SJCRH30 (cell line): ENCODE measurements at places on chromosomes 6 and 20. TPM values are rescaled to one million over a fixed set of nuclear protein-coding genes. Genes with fewer than 3 reads are reported as not detected.

PTCHD4 gene
- total RNA-seq: 0.28 and 0.38 TPM in 2 replicates

SCRT2 gene
- total RNA-seq: not detected in 2 replicates

DNA sequence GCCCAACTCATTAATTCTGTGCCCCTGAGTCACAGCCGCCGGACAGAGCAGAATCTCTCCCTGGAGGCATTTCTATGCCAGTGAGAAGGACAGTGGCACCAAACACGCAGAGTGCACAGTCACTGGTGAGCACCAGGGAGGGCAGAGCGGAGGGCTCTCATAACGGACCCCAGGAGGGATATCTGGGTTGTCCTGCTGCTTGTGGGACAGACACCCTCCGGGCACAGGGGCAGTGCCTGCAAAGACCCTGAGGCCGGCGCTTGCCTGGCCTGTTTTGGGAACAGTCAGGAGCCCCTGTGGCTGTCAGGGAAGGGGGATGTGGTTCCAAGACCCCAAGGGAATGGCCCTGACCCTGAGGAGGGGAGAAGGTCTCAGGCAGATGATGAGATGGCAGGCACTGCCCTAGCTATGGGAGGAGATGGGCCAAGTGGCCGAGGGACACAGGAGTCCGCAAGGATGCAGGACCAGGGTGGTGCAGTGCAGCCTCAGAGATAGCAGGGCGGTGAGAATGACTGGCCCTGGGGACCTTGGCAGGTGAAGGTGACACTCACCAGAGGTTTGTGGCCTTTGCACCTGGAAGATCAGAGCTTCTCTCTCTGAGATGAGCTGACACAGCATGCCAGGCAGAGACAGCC, 270.8 kb downstream of the SMOC2 start:
- H3K27ac ChIP-seq: no peak overlapping the region
- no peaks in the 10 kb centered on the region for H3K36me3 ChIP-seq
- DNase-seq: no peak
- peaks cover 12% of the 10 kb centered on the region; the same call in 1 of the 2 replicates for H3K27me3 ChIP-seq

- H3K4me1 ChIP-seq: no peaks in the 10 kb centered on the region
- H3K36me3 ChIP-seq: 0 out of 2 replicates have a peak, but pooled peaks cover 2% of the 10 kb centered on the region
- H3K4me3 ChIP-seq: no peak overlapping the region
Observed at GRCh38 chr6:56448046-56448445, 194.6 kb downstream of the DST start.

GRCh38 chr20:38805502-38805957, at the start of gene PPP1R16B:
TSS of gene PPP1R16B (plus strand) at chr20:38805697. CDS start at chr20:38835926, 30,229 bp downstream.
- H3K4me3 ChIP-seq: peak within 1 kb of the TSS; percentile 64
- H3K36me3 ChIP-seq: no peaks in the 10 kb centered on the region
- peak; percentile 92 for DNase-seq
- peak within 1 kb of the TSS; percentile 28 for H3K27ac ChIP-seq
- H3K4me1 ChIP-seq: peaks cover 18% of the 10 kb centered on the region
